H4 (cell line): ENCODE measurements at places on chromosomes 1 and 21. TPM values are rescaled to one million over a fixed set of nuclear protein-coding genes. Genes with fewer than 3 reads are reported as not detected.

Gene TENT5C
- 0.76 and 1.1 TPM in 2 replicates for total RNA-seq

Gene KANK4
- 0.78 TPM in 1 of 2 replicates, not detected in the other for total RNA-seq

Gene LRRC38
- total RNA-seq: not detected in 2 replicates

Gene CELA3A
- not detected in 2 replicates for total RNA-seq

Gene KRTAP20-3
- not detected in 2 replicates for total RNA-seq

Gene KCNJ6
- not detected in 2 replicates for total RNA-seq

Gene CLDN17
- not detected in 2 replicates for total RNA-seq
